ENCODE measurements at places on chromosomes 7 and 10.

GRCh38 chr7:44967571-44968446 is 11.0 kb downstream of the MYO1G start:
- no peak for DNase-seq

- DNase-seq = peak; percentile 68
These were observed 650 bp downstream of the UBE2D1 start for GRCh38 chr10:58335306-58336005.

- DNase-seq = no peak
These were observed 223.3 kb upstream of the PRKCQ start for GRCh38 chr10:6803427-6803783.

DNA sequence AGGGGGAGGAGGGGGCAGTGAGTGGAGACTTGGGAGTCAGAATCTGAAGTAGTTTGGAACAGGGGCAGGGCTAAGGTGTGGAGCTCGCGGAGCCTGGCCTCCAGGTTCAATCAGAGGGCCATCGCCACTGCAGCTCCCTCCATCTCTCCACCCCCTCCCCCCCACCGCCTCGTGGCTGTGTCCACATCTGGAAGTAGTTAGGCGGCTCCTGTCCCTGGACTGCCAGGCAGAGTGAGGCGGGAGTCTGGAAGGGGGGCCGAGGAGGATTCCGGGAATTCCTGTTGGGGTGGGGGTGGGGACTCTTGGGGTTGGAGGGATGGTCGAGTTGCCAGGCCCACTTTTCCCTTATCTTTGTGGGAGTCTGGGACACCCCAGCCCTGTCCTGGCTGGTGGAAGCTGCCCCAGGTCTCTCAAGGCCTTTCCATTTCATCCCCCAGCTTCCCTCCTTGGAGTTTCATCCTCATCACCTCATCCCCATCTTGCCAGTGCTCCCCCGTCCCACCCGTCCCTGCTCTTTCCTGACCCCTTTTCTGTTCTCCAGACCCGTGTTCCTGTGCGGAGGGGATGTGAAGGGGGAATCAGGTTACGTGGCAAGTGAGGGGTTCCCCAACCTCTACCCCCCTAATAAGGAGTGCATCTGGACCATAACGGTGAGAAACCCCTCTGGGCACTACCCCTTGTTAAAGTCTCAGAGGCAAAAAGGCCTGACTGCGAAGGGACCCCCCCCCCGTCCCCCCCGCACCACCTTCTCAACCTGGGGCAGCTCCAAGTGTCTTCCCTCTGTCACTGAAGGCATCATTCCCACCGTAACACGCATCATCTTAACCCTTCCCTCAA is 944 bp downstream of the PCOLCE start:
- peak; percentile 78 for DNase-seq

DNA sequence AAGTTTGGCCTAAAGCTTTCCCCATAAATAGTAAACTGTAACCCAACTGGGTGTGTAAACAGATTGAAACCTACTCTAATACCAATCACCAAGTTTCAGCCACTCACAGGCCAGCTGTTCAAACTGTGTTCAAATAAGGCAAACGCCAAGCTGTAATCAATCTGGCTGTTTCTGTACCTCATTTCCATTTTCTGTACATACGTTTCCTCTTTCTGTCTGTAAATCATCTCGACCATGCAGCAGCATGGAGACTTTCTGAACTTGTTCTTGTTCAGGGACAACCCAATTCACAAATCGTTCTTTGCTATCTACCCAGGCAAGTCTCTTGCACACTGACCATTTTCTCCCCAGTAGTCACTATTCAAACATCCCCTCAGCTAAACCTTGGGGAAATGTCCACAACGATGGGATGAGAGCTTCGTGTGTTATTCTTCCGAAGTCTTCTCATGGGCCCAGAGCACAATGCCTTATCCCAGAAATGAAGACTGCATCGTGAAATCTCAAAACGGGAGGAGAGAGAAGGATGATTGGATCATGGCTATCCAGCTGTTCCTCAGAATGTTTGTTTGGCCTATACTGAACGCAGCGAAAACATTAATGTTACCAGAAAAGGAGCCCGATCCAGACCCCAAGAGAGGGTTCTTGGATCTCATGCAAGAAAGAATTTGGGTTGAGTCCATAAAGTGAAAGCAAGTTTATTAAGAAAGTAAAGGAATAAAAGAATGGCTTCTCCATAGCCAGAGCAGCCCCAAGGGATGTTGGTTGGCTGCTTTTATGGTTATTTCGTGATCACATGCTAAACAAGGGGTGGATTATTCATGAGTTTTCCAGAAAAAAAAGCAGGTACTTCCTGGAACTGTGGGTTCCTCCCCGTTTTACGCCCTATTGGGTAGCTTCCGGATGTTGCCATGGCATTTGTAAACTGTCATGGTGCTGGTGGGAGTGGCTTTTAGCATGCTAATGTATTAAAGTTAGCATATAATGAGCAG is 86.2 kb downstream of the SLC16A9 start:
- no peak for DNase-seq

DNA sequence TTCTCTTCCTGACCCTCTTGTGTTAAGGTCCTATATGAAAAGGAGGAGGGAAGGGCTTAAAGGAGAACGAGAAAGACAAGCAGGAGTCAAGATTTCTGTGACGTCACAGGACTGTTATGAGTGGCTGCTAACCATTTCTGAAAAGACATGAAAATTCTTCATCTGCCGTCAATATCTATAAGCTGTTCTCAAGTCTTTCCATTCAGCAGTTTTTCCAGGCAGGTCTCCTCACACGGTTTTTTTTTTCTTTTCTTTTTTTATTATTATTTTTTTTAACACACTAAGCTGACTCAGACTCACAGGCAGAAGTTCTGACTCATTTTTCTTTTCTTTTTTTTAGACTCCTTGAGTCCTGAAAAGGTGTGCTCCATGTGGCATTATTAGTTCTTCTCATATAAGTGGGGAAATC is 72.0 kb downstream of the DGKI start:
- no peak for DNase-seq

DNA sequence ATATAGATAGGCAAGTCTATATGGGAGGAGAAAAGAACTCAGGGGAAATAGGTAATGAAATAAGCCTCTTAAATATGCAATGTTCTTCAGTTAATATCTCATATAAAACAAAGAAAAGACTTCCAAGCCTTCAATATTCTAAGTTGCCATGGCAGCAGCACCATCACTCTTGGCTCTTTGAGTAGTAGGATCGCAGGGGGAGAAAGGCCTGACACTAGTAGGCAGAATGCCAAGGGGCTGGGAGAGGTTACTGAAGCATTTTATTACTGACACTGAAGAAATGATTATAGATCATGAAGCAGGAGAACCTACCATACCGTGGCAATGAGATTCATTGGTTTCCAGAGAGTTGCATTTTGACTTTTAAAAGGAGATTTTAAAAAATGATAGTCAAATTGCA is 193.9 kb downstream of the NXPH1 start:
- no peak for DNase-seq

- DNase-seq = no peak
These were observed 42.1 kb downstream of the ST8SIA6 start for GRCh38 chr10:17412323-17412722.

DNA sequence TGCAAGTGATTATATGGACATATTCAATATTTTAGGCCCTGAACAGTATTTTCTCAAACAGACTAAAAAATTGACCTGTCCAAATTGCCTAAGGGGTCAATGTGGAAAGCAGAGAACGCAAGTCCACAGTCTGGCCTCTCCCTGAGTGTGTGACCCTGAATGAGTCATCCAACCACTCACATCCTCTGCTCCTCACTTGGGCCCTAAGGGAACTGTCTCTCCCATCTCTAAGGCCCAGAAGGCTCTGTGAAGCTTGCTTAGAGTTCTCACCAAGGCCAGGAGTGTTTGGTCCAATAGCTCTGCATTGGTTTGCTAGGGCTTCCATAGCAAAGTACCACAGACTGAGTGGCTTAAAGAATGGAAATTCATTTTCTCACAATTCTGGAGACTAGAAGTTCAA is 155.1 kb downstream of the LSM5 start:
- no peak for DNase-seq

DNA sequence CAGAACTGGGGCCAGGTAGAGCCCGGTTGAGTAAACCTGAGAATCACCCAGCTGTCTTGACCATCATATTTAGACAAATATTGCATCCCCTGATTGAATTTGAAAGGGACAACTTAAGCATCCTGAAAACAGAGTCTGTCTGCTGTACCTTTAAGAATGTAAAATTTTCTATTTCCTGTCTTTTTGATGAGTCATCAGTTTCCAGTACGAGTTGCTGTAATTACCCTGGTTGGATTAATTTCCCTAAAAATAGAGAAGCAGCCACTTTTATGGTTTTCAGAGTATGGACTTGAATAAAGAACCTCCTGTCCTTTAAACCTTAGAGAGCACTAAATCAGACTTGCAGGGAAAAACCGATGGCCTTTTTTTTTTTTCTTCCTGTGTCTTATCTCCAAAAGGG is 164.6 kb upstream of the SH2B2 start:
- no peak for DNase-seq

DNA sequence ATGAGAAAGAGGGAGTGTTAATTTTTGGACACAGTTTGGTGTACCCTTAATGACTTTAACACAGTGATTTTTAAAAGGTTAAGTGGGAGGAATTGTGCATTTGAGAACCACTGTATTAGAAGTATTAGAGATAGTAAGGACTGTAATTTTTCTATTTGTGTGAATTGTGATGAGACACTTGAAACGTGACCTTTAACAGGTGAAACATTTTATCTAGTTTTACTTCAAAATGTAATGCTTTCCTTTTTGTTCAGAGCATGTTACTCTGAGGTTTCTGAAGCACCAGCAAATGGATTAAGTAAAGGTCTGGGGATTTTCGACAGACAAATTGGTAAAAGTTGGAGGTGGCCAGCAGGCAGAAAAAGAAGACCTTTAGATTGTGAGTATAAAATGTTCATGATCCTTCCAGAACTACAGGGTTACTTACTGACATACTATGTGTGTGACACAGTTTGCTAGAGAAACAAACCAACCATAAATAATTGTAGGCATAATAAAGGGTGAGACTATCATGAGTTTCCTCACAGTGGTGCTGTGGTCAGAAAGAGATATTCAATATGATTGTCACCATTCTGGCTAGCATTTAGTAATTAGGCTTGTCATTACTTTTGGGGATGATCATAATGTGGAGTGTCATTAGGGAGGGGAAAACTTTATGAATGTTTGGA is 26.1 kb downstream of the LCOR start:
- DNase-seq = no peak

DNA sequence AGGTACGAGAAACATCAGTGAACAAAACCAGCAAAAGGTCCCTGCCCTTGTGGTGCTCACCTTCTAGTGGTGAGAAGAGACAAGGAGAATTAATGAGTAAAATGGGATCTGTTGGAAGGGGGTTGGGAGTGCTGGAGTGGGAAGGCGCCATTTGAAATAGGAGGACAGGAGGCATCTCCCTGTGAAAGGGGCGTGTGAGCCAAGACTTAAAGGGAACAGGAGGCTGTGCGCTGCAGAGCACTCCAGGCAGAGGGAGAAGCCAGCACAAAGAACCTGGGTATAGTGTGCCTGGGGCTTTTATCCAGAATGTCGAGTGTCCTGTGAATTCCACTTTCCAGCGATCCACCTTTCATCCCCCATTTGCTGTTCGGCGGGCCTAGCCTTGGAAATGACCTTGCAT is 497.9 kb upstream of the GALNT17 start:
- DNase-seq = no peak

GRCh38 chr7:135372222-135372621 is 137.7 kb downstream of the CNOT4 start:
- DNase-seq = no peak

- no peak for DNase-seq
These were observed 61.5 kb upstream of the RPA3 start for GRCh38 chr7:7779888-7780287.

DNA sequence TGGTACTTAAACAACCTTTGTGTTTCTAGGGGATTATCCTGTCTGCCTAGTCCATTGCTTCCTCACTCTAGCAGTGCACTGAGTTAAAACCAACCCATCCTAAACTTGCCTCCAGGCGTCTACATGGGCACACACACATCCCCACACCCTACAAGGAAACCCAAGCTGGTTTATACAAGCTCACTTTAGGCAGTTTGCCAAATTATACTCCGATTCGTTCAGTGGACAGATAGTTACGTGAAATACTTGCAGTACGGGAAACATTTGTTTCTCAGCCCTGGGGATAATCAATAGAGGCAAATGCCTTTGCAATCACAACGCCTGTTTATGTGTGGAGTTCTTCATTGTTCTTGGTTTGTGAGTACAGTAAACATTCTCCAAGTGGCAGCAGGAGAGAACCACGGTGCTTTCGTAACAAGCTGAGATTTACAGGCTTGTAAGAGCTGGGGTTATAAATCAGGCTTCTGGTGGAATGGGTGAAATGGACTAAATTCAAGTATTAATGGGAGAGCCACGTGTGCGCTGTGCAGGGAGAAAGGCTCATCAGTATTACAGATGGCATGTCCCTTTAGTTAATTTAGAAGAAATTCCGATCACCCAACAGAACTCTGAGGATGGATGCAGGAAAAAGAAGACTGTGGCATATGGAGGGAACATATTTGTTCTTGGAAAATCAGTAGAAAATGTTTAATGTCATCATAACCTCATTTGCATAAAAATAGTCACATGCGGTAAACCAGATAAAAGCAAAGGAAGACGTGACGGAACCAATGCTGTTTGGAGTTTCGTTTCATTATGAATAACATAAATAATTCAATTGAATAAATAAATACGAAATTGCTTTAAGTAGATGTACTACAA is 217.1 kb downstream of the GALNT17 start:
- DNase-seq = no peak

DNA sequence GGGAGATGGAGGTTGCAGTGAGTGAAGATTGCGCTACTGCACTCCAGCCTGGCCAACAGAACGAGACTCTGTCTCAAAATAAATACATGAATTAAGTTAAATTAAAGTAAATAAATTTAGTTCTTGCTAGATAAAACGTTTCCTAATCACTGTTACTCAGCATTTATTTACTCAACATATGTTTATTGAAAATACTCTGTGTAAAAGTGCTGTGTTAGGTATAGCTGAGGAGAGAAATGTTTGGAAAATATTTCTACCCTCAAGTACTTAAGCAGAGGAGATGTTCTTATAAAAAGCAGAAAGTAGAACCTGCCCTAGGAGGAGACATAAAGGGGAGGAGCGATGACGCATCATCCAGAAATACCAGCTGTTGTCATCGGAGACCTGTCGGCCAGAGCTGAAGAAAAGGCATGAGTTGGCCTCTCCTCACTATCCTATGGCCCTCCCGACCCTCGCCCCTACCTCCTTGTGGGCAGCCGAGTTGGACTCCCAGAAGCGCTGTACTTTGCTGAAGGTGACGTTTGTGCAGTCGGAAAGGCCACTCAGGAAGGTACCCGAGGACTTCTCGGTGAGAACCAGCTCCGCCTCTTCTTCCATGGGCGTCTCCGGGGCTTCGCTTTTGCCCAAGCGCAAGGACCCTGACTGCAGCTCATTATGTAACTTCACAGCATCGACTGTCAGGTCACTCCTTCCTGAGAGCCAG is 1.1 kb downstream of the RRP12 start:
- DNase-seq = peak; percentile 53

DNA sequence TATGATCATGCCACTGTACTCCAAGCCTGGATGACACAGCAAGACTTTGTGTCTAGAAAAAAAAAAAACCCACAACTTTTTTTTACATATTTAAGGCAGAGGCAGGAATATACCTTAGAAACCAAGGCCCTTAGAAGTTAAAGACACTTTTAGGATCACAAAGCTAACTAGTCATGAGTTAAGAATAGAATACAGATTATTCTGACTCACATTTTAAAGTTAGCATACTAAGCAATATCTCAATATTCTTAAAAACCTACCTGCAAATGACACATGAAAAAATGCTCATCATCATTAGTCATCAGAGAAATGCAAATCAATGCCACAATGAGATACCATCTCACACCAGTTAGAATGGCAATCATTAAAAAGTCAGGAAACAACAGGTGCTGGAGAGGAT is 177.7 kb downstream of the CHCHD3 start:
- no peak for DNase-seq

GRCh38 chr10:24467605-24468004 is 256.1 kb downstream of the ARHGAP21 start:
- DNase-seq = no peak

GRCh38 chr10:25978771-25979170 is 44.7 kb downstream of the MYO3A start:
- no peak for DNase-seq
